CD4-positive, alpha-beta T cell (primary cell): ENCODE measurements at places on chromosomes 12 and 14.

DNA sequence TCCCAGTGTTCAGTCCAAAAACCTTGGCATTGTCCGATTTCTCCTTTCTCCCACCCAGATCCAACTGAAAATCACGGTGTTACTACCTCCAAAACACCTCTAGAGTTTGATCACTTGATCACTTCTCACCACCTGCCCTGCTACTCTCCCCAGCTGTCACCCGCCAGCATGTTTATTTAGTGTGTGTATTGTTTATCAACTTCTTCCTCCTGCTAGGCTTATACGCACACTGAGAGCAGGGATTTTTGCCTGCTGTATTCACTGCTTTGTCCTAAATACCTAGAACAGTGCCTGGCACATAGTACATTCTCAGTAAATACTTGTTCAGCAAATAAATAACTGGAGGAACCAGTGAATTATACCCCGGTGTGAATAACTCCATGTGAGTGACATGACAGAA lies 5.0 kb downstream of the BDKRB1 start:
- DNase-seq, result no peak

DNA sequence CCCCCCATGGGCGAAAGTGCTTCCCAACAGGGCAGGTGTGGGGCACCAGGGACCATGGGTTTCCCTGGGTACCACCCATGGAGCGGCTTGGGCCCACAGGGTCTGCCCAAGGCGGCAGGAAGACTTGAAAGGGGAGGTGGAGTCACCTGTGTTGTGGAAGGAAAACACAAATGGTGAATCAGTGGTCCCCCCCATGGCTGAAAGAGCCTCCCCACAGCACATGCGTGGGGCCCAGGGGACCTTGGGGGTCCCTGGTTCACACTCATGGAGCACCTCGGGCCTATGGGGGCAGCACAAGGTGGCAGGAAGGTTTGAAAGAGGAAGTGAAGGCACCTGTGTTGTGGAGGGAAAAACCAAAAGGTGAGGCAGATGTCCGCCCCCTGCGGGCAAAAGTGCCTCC lies 581.9 kb downstream of the ALG10 start:
- no peak for DNase-seq

DNA sequence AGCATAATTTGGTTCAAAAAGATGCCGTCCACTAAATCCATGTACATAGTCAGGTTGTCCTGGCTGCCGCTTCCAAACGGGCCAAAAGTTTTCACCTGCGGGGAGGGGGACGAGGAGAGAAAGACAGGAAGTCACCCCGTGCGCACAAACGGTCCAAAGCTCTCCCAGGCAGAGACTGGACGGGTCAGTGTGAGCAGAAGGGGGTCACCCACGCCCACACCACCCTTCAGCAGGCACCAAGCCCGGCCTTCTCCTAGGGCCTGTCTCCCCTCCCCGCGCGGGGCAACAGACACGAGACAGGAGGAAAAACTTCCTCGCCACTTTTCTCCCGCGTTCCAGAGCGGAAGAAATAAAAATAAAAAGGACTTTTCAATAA lies 888 bp downstream of the CCDC88C start:
- no peak for DNase-seq

GRCh38 chr12:54404061-54405004 lies 14.7 kb downstream of the ITGA5 start:
- peak; percentile 55 for DNase-seq

DNA sequence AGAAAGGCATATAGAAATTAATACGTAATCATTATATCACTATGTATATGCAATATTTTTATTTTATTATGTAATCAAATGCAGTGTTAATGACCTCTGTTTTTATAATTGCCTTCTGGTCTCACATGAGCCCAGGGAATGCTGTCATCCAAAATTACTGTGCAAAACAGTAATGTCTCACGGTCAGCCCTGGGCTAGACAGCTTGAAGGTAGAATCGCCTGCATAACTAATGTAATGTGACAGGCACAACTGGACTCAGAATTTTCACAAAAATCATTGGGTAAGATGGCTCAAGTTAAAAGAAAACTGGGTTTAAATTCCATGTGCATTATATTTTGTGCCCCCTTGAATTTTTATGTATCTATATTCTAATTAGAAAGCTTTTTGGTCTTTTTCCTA lies 293.3 kb downstream of the PPFIA2 start:
- no peak for DNase-seq

DNA sequence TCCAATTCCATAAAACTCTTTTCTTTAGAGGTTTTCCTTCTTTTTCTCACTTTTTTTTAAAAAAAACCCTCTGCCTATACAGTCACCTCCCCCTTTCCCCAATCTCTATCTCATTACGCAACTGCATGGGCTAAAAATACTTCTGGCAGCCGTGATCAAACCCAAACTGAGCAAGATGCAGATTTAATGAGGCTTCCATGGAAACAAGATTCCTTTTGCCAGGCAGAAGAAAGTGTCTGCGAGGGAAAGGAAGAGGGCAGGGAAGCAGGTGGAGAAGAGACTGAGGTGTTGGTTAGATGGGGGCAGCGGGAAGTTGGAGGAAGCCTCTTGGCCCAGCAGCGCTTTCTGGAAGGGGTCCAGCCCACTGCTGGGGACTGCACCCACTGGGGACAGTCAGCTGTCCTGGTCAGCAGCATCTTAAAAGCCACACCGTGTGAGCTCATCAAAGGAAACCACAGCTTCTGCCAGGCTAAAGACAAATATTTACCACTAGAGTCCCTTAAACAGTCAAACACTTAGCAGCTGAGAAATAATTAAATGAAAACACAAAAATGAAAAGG lies 90.4 kb downstream of the SLC8A3 start:
- no peak for DNase-seq

- DNase-seq, result no peak
Measured at GRCh38 chr12:115308918-115309317, 624.9 kb upstream of the TBX3 start.
